ENCODE measurements at places on chromosomes 4 and X.

DNA sequence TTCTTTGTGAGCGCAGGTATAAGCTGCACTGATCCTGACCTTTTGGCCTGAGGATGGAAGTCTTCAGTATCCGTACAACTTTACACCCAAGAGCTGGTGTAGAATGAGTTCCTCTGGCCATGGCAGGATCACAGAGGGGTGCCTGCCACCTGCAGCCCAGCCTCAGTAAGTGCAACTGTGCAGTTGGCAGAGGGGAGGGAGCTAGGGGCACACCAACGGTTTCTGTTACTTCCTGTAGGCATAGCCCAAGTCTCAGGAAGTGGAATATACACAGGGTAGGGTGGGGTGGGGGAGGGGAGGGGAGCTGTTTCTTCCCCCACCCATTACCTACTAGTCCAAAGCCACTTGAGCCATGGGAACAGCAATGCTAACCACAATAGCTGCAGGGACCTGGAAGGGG, 85.4 kb upstream of the GBA3 start:
- peak; percentile 58 for DNase-seq

DNA sequence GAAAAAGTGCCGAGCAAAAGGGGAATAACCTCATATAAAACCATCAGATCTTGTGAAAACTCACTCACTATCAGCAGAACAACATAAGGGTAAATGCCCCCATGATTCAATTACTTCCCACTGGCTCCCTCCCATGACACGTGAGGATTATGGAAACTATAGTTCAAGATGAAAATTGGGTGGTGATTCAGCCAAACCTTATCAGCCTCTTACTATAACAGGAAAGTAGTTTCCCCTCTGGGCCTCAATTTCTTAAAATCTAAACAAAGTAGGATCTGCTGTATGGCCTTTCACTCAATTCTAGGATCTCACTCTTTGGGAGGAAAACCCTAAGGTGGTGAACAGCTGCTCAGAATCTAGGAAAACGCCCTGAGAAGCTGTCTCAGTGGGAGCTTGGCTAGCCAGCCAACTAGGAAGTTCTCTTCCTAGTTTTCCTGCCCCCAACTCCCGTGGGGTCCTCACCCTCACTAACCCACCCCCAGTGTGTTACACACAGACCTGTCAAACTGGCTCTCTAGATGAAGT, 1017.1 kb upstream of the HS3ST1 start:
- no peak for DNase-seq

GRCh38 chrX:13837290-13837745, 20.4 kb upstream of the GPM6B start:
- DNase-seq = no peak

DNA sequence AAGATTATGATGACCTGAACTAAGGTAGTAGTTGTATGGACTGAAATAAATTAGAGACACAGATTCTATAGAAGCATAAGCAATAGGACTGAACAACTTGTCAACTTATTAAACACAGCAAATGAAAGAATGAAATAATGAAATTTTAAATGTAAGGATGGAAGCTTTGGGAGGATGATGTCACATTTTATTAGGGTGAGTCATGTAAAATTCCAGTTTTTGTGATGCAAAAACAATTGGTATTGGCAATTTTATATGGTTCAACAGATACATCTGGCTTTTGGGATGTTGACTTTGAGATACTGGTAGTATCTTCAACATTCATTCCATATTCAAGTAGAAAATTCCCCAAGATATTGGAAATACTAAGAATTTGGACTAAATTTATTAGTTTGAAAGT, 72.7 kb upstream of the IL15 start:
- no peak for DNase-seq

DNA sequence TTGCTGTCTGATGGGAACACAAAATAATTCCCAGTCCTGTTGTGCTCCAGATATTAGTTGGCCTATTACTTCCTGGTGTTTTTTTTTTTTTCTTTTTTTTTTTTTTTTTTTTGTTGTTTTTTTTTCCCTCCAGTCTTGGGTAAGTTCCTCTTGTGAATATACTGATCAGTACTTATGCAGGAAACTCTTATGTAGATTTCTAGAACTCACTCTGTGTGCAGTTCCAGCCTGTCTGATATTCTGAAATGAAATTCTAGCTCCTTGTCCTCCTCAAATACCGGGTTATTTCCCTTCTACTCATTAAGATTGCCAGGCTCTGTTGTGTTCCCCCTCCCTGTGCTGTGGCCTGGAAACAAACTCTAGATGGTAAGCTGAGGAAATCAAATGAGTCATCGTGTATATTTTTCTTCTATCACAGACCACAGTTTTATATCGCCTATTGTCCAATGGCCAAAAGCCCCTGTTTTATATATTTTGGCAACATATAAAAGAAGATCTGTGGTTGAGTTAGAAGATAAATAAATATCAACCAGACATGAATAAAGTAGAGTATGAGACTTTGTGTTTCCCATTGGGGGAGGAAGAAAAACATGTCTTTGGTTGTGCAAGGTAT, 124.3 kb upstream of the UGT8 start:
- DNase-seq = no peak

DNA sequence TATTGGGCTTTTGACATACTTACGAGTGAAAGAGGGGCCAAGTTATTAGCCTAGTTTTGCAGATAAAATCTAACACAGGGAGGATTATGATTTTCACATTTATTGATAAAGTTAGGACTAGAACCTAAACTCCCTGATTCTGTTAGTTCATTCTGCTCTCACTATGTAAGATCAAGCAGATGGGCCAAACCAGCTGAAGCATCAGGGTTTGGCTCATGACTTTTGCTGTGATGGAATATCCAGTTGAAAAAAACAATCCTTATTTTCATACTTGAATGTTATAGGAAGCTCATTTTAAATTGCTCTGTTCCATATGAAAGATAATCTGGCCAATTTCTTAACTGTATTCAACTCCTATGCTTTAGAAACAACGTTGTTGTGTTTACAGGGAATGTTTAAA, 21.2 kb downstream of the SPRY1 start:
- no peak for DNase-seq

- no peak for DNase-seq
Measured at GRCh38 chr4:5823542-5824211, 69.2 kb downstream of the CRMP1 start.

- no peak for DNase-seq
Measured at GRCh38 chr4:40607221-40607620, 22.4 kb downstream of the RBM47 start.

DNA sequence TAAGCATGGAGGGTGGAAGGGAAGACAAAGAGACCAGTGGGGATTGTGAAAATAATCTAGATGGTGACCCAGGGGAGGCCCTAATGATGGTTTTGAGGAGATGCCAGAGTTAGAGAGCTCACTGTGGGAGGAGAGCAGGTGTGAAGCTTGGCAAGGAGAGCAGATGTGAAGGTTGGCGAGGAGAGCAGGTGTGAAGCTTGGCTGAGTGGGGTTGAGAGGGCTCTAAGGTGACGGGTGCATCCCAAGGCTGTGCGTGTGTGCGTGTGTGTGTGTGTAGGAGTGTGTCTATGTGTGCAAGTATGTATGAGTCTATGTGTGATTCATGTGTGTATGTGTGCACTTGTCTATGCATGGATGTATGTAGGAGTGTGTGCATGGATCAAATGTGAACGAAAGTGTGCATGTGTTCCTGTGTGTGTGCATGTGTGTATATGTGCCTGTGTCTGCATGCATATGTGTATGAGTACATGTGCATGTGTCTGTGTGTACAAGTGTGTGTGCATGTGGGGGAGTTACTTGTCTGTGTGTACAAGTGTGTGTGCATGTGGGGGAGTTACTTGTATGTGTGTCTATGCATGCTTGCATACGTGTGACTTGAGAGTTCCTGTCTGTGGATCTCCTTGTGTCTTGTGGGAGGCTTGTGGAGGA, 72.0 kb downstream of the EVC start:
- DNase-seq = no peak

DNA sequence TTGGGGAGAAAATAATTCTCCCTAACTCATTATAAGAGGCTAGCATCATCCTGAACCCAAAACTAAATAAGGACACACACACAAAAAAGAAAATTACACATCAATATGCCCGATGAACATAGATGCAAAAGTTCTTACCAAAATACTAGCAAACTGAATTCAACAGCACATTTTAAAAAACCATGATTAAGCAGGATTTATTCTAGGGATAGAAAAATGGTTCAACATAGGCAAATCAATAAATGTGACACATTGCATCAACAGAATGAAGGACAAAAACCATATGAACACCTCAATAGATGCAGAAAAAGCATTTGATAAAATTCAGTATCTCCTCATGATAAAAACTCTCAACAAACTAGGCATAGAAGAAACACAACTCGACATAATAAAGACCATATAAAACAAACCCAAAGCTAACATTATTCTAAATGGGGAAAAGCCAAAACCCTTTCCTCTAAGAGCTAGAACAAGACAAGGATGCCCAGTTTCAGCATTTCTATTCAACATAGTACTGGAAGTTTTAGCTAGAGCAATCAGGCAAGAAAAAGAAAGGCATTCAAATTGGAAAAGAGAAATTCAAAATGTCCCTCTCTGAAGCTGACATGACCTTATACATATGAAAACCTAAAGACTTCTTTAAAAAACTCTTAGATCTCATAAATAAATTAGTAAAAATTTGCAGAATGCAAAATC, 200.9 kb downstream of the NKX6-1 start:
- DNase-seq = no peak

- DNase-seq = no peak
Measured at GRCh38 chr4:13762130-13762529, 134.6 kb upstream of the BOD1L1 start.

GRCh38 chrX:68853665-68854251, 24.9 kb downstream of the EFNB1 start:
- DNase-seq = no peak

DNA sequence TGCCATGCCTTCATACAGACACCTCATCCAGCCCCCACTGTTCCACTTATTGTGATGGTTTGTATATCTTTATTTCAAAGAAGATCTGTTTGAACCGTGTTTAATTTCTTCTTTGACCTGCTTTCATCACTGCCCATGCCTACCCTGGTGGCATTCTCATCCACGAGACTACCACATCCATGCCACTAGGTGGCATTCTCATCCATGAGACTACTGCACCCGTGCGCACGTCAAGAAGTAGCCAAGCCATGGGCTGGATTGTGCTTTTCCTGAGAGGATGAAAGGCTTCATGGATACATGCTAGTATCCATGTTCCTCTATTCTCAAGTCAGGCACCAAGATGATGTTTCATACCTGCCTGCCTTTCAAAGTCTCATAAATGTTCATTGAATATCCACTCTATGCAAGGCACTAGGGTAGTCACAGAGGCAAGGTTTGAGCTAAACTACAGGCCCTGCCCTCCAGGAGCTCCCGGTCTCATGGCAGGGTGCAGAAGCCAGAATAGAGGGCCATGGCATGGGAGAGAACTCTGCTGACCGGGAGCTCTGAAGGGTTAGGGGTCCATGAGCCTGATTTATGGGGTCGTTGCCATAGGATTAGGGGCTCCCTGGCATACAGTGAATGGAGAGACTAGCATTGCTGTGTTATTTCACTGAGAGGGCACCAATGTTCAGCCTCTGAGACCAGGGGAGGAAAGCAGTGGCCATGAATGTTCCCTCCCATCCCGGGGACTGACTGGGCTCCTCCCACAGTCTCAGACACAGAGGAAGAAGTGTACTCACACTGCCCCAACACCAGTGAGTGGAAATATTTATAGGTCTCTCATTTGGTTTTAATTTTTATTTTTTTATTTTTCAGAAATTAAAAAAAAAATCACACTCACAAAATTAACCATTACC, 24.8 kb upstream of the EOLA2 start:
- peak; percentile 70 for DNase-seq

- peak; percentile 2 for DNase-seq
Measured at GRCh38 chrX:30561191-30561590, 16.4 kb downstream of the TASL start.

DNA sequence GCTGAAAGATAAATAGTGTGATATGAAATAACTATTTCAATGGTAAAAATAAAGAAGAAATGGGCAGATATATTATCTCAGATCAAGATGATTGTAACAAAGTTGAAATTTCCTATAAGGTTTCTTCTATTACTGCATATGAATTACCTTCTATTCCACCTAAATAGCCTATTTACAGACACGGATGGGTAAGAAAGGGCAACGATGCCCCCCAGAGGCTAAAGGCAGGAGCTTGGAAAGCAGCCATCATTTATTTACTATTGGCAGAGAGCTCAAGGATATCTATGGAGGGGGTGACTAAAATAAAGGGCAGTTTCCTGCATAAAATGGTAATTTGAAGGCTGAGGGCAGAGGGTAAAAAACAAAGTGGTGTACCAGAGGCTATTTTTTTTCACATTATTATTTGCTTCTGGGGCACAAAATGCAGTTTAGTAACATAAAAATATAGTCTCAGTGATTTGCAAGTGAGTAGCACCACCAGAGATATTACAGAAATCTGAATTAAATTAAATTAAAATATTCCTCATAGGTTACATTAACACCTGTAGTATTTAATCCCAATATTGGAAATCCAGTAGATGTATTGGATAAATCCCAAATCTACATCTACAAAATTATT, 123.1 kb downstream of the BTC start:
- peak; percentile 48 for DNase-seq

DNA sequence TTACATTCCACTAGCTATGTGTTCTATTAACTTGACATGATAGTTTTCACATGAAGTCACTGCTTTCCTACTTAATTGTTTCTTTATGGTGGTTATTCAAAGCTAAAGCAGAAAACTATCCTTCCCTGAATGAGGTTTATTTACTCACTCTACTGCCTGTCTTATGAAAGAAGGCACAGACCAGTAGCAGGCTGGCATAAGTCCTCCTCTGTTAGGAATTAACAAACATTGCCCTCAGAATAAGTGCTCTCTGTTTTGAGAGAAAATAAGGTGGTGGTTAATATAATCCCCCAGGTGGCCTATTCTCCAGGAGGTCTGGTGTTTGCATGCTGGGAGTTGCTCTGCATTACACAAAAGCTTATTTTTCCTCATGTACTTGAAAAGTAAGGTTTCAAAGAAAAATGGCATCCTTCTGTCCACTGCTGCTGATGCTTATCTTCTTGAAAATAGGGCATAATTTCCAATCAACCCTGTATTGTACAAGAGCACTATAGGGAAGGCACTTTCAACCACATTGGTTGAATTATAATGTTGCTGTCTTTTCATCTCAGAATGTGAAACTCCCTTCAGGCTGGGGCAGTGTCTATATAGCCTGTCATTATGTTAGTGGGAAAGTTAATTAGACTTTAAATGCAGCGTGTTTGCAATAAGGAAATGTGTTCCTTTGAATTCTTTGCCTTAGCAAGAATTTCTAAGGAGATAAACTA, 119.7 kb upstream of the TBC1D9 start:
- no peak for DNase-seq

- peak; percentile 88 for DNase-seq
Measured at GRCh38 chr4:88765729-88766128, 68.1 kb upstream of the NAP1L5 start.

- peak; percentile 7 for DNase-seq
Measured at GRCh38 chr4:46270986-46271596, 118.8 kb downstream of the GABRA2 start.

GRCh38 chr4:18214411-18215055, 193.0 kb upstream of the LCORL start:
- DNase-seq = no peak

DNA sequence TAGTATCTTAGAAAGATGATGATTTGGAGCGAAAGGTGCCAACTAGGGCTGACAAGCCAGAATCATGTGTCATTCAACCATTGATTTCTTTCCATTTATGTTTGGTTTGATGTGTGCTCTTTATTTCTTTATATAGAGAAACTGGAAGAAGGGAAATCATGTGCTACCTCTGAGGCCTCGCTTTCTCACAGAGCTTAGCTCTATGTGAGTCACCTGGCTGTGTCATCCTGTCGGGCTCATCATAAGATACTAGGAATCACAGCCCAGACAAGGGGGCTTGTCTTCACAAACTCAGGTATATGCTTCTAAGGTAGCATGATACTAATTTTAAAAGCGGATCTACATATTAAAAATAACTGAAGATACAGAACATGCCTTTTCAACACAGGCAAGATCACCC, 81.7 kb upstream of the GPM6B start:
- DNase-seq = no peak
